ENCODE measurements at places on chromosomes 11 and 22. TPM values are rescaled to one million over a fixed set of nuclear protein-coding genes. Genes with fewer than 3 reads are reported as not detected.
A peak's percentile ranks its signal among the peaks of the same experiment; 100 is the strongest.

DNA sequence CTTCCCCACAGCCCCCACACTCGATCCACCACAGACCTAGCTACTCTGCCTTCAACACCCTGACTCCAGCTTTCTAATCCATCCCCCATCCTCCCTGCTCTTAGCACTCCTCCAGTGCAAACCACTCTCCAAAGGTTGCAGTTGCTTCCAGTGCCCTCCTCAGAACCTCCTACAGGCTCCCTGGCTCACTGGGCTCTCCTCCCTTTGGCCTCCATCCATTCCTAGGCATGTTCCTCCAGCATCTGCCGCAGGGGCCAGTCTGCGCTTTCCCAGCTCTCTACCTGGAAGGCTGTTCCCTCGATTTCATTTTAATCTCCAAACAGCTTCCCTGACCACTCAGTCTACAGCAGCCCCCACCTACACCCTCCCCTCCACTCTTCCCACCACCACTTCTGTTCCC, 133.8 kb downstream of the SPATA19 start:
- DNase-seq = no peak

GRCh38 chr22:23829845-23830372, 8.9 kb downstream of the DERL3 start:
- DNase-seq = no peak

DNA sequence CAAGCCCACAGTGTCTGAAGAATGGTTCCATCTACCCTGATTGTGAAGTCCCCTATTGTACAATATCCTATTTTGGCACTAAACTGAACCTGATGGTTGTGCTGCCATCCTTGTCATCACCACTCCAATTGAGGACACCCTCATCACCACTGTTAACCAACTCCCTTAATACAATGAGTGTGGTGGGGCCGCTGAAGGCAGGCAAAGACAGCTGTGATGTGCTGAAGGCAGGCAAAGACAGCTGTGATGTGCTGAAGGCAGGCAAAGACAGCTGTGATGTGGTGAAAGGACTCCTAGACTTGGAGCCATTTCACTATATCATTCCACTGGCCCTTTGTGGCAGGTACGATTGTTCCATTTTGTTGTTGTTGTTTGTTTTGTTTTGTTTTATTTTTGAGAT, 481.6 kb downstream of the SOX6 start:
- no peak for DNase-seq

- DNase-seq = no peak
Observed at GRCh38 chr11:113446938-113447337, 28.3 kb downstream of the DRD2 start.

DSCAML1 gene
- not detected for total RNA-seq

MS4A6E gene
- not detected for total RNA-seq

ZBTB16 gene
- total RNA-seq = not detected

NAV2 gene
- total RNA-seq = 5.0 TPM

MRGPRX3 gene
- total RNA-seq = not detected

DNA sequence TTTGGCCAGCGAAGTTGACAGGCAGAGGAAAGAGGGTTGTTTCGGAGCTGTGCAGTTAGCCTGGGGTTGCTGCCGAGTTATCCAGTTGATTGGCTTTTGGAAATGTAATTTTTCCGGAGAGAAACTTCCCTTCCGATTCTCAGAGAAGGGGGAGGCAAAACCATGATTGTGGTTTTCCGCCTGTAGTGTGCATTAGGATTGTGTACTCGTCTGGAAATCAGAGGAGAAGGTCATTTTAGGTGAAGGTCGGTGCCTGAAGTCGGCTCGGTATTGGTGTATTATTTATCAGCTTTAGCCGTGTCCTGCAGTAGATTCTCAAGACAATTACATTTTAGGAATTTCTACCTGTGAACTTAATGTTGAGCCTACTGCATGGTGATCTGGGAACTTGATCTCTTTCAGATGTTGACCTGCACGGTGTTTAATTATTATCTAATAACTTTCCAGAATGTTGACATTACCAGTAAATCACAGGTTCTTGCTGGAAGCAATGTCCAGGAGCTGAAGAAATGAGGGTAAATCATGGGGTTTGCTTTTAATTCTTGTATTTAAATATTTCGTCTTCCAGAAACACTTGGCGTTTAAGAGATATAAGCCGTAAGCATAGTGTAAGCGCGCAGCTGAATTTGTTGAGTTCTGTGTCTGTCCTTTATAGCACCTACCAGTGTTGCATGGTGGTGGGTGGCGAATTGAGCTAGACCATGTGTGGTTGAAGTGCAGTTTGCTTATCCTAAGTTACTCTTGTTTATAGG, 1.3 kb downstream of the ARHGEF12 start:
- DNase-seq = no peak

- DNase-seq = no peak
Observed at GRCh38 chr11:19849107-19849789, 136.6 kb downstream of the NAV2 start.

DNA sequence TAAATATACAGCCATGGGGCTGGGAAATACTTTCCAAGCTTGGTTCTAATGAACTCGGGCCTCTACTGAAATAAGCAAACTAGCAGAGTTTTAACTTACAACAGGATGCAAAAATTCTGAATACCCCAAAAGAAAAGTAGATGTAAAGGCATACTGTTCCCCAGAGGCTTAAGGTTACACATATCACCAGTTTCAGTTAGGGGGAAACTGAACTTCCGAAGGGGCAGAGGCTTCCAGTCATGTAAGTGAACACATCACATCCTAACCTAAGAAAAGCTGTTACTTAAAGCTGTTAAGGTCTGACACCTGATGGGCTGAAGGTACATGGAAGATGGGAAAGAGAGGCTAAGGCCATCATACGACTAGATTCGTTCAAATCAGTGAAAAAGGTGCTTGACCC, 2.3 kb downstream of the GAB2 start:
- no peak for DNase-seq

GRCh38 chr22:30420347-30421125, 5.0 kb upstream of the MTFP1 start:
- peak; percentile 62 for DNase-seq

RIMBP3C gene
- 0.49 TPM for total RNA-seq

OTOG gene
- not detected for total RNA-seq

GRCh38 chr11:104663190-104664140, 234.8 kb downstream of the CASP12 start:
- peak; percentile 19 for DNase-seq

FAM83F gene
- not detected for total RNA-seq

GRCh38 chr11:28675183-28675582, 567.0 kb downstream of the METTL15 start:
- no peak for DNase-seq

P2RX6 gene
- 10.0 TPM for total RNA-seq

DNA sequence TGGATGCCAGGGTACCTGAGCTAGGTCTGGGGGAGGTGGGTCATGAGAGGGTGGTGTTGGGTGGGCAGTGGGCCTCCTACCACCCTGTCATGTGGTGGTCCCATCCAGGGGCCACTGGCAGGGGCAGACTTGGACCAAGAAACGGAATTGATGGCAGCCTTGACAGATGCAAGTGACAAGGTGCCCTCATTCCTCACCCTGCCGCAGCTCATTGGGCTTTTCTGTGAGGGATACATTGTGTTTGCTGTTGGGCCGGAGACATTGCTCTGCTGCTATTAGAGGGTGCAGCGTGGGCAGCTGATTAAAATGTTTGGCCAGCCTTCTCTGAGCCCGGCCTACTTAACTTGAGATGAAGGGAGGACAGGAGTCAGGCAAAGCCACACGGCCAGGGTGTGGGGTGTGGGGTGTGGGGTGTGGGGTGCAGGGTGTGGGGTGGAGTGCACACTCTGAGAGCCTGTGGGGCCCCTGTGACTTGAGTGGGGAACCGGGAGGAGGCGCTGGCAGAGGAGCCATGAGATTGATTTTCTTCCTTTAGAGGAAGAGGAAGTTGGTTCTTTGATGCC, 351.5 kb downstream of the TBC1D22A start:
- DNase-seq = no peak

- DNase-seq = no peak
Observed at GRCh38 chr11:70368961-70369360, 29.4 kb upstream of the CTTN start.

DNA sequence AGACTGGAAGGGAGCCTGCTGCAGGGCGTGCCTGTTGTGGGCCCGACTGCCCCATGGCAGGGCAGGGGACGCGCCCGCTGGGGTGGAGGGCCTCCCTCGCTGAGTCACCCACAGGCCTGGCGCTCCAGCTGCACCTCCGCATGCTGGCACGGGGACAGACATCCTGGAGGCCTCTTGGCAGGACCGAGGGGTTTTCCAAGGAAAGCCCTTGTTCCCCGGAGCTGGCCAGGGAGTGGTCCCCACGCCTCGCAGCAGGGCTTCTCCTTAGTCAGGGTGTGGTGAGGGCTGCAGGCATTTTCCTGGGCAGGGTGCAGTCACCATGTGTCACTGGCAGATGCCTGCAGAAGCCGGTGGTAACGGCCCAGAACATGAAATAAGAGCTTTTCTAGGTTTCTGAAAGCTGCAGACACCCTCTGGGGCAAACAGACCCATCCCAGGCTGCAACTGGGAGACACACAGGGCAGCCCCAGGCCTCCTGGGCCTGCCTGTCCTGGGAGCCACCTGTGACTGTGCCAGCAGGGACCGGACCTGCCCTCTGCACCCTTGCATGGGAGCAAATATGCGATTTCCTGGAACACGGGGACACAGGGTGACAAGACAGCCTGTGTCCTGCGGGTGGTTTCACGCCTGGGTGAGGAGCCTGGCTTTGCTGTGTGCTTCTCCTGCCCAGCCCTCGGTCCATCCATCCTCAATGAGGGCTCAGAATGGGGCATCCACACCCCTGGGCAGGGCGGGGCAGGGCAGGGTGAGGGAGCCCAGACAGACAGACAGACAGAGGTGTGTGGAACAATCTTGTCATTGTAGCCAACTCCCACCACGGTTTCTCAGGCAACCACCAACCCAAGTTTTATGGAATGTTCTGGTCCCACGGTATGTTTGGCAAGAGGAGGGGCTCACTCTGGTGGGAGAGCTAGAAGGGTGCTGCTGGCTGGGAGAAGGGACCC, 43.2 kb upstream of the FADD start:
- DNase-seq = peak; percentile 99

KCNK4 gene
- not detected for total RNA-seq

DNA sequence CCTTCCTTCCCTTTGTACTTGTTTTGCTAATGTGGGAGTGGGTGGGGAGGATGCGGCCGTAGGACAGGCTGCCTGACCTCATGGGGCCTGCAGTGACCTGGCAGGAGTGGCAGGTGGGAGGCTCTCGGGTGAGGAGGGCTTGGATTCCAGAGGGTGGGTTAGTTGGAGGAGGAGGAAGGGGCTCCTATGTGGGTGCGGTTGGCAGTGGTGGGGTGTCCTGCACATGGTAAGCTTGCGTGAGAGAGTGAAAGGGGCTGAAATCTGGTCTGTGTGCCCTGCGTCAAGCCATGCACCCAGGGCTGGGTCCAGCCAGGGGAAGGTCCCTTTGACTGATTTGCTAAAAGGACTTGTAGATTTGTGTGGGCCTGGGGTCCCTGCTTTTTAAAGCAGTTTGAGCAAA, 90.7 kb upstream of the OR4B1 start:
- DNase-seq = no peak

BMAL1 gene
- 19.8 TPM for total RNA-seq

DNA sequence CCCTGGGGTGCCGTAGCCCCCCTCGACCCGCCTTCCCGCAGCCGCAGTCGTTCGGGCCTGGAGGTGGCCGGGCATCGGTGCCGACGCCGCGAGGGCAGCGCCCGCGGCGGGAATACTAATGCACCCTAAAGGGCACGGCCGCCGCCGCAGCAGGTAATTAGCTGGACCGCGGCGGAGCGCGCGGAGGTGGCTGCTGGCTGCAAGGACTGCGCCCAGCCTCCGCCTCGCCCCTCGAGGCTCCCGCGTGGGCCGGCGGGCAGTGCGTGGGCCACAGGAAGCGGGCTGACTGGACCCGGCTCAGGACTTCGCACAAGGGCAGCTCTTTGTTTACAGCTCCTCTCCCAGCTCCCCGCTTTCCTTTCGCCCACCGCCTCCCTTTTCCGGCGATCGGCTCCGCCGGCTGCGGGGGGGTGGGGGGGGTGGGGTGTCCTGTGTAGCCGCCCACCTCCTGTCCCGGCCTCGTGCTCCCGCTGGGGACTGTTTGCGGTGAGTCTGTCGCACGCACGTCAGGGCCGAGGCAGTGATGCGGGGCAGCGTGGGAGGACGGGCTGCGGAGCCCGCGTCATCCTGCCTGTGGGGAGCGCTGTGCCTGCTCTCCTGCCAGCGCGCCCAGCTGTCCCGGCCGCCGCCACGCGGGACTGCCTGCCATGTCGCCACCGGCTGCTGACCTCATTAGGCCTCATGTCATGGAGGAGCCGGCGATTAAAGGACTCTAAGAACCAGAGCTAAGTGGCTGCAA, 53.2 kb downstream of the GRIK4 start:
- peak; percentile 24 for DNase-seq

NPTXR gene
- 1.8 TPM for total RNA-seq

GRCh38 chr22:30361916-30362650, 5.3 kb downstream of the CCDC157 start:
- DNase-seq = no peak

DNA sequence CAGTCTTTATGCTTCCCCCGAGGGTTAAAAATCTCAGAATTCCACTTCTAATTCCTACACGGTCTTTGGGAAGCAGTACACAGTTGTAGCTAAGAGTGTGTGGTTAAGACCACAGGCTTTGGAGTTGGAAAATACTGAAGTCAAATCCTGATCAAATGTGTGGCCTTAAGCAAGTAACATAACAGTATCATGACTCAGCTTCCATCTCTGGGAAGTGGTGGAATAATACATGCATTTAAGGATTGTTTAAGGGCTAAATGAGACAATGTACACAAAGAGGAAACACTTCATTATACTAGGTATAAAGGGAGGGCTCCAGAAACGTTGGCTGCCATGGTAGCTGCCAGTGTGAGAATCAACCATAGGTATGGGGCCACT, 71.5 kb downstream of the FAT3 start:
- DNase-seq = no peak

GRCh38 chr11:6233984-6234386, 451 bp downstream of the FHIP1B start:
- DNase-seq = no peak

- DNase-seq = no peak
Observed at GRCh38 chr11:62103986-62104385, 19.8 kb upstream of the INCENP start.

- DNase-seq = no peak
Observed at GRCh38 chr11:86678823-86679222, 6.4 kb upstream of the ME3 start.

GRCh38 chr11:127470306-127470884, 469.8 kb upstream of the KIRREL3 start:
- DNase-seq = peak; percentile 13

DNA sequence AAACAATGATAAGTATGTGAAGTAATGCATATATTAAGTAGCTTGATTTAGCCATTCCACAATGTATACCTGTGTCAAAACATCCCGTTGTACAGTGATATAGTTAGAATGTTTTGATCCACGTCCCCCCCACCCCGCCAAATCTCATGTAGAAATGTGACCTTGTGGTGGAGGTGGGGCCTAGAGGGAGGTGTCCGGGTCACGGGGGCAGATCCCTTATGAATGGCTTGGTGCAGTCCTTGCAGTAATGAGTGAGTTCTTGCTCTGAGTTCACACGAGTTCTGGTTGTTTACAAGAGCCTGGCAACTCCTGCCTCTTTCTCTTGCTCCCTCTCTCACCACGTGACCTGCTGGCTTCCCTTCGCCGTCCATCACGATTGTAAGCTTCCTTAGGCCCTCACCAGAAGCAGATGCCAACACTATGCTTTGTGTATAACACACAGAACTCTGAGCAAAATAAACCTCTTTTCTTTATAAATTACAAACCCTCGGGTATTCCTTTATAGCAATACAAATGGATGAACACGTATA, 41.6 kb downstream of the FANCF start:
- no peak for DNase-seq

GRCh38 chr11:47426062-47426956, at the start of gene PSMC3:
PSMC3 (minus strand) TSS chr11:47426439; CDS start chr11:47426279, 160 bp downstream.
- DNase-seq = peak; percentile 96

- no peak for DNase-seq
Observed at GRCh38 chr11:127259102-127259501, 258.5 kb upstream of the KIRREL3 start.

- no peak for DNase-seq
Observed at GRCh38 chr11:32255841-32256240, 165.0 kb downstream of the RCN1 start.

Data from MG63 (cell line).